ENCODE measurements at places on chromosomes 12 and 14.

- no peak for DNase-seq
These were observed 162.1 kb downstream of the FUT8 start for GRCh38 chr14:65574611-65575010.

DNA sequence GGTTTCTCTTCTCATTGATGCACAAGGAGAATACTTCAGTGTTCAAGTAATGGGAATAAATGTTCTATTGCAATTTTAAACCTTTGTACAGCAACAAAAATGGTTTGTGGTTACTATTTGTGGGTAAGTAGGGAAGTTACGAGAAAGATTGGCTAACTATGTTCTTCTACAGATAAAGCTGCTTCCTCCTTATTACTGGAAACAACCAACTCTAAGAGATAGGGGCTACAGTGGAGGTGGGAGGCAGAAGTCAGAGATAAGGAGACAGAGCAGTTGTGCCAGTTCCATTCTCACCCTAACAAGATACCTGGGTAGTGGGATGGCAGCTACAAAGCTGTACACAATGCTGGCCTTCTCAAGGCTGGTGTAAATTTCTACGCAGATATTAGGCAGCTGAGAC, 16.2 kb downstream of the NOXRED1 start:
- DNase-seq = no peak

DNA sequence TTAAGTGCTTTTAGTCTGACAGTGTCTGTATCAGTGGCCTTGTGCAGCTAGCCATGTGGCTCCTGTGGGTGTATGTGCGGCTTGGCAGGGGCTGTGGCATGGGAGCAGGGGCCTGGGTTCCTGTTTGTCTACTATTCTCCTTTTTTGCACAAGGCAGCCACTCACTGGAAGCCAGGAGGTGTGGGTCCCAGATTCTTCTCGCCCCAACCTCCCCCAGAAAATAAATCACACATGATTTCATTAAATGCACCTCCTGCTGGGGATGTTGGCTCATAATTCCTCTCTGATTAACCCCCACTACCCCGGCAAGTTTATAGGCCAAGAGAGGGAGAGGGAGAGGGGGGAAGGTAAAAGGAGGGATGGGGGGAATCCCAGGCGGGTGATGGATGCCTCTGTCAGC, 17.6 kb downstream of the CALCOCO1 start:
- no peak for DNase-seq

DNA sequence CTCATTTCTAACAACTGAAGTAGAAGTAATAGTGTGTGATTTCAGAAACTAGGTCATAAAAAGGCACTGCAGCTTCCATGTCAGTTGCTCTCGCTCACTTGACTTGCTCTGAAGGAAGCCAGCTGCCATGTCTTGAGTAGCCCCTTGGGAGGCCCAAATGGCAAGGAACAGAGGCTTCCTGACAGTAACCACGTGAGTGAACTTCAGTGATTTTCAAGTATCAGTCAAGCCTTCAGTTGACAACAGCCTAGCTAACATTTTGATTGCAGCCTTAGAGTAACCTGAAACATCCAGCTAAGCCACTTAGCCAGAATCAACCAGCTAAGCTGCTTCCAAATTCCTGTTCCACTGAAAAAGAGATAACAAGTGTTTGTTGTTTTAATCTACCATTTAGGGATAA, 26.7 kb downstream of the TOGARAM1 start:
- DNase-seq = no peak

DNA sequence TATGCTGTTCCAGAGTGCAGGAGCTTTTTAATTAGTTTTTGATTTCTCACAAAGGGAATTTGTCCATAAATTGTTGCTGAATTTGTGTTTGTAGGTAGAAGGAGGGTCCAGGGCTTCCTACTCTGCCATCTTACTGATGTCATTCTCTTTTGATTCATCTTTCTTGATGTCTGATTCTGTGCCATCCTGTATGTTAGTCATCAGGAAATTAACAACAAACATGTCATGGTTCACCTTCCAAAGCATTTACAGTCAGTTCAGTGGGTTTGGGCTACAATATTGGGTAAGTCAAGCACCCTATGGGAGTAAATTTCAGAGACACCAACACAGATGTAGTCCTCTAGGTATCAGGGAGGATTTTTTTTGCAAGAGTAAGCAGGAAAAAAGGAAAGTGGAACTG, 135.2 kb upstream of the SLC38A2 start:
- no peak for DNase-seq

GRCh38 chr12:30021051-30021833, 237.5 kb upstream of the TMTC1 start:
- DNase-seq = no peak

GRCh38 chr14:105148604-105149145, 19.9 kb downstream of the JAG2 start:
- DNase-seq = no peak

DNA sequence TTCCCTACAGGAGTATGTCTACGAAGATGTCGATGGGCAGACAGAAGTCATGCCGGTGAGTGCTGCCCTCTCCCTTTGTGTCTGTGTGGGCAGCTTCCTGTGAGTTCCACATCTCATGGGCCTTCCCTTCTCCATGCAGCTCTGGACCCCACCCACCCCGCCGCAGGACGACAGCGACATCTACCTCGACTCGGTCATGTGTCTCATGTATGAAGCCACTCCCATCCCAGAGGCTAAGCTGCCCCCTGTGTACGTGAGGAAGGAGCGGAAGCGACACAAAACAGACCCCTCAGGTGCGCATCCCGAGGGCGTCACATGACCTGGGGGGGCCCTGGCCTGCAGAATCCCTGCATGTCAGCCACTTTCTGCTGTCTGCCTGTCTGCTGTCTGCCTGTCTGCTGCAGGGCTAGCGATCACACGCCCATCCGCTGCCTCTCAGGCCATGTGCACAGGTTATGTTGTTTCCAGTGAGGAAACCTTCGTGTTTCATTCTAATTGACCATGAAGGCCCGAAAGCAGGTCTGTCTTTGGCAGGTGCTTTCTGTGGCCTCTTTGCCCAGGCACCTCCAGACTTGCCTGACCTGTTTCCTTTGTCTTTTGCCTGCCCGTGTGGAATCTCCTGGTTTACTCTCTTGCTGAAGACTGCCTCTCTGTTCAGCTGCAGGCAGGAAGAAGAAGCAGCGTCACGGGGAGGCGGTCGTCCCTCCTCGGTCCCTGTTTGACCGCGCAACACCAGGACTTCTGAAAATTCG, 95.1 kb downstream of the EP400 start:
- DNase-seq = no peak

GRCh38 chr14:72929316-72930080, 3.2 kb downstream of the DCAF4 start:
- DNase-seq = no peak

DNA sequence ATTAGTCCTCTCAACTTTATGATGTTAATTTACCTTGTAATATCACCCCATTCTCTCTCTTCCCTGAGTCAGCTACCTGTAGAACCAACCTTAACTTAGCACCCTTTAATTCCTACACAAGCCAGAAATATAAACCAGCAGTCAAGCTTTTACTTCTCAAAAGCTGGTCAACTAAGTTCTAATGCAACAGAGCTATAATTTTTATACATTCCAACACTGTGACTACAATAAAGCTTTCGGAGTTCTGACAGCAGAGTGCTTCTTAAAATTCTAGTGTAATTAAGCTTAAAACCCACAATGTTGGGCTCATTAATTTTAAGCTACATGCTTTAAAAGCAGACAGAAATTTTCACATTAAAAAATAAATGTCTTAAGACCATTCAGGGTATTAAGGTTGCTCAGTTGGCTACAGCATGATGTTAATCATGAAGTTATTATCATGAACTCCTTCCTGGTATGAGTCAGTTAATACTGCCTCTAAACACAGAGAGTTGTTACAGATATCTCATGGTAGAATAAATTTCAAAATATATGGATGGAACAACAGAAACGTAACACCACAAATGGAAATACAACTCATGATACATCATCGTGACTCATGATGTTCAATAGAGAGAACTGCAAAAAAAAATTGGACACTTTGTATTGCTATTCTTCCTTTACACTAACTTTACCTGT, 126.7 kb downstream of the EPS8 start:
- no peak for DNase-seq

- DNase-seq = no peak
These were observed 38.8 kb downstream of the BEST3 start for GRCh38 chr12:69660164-69660863.

- DNase-seq = no peak
These were observed 12.6 kb downstream of the GPRC5A start for GRCh38 chr12:12903642-12904609.

DNA sequence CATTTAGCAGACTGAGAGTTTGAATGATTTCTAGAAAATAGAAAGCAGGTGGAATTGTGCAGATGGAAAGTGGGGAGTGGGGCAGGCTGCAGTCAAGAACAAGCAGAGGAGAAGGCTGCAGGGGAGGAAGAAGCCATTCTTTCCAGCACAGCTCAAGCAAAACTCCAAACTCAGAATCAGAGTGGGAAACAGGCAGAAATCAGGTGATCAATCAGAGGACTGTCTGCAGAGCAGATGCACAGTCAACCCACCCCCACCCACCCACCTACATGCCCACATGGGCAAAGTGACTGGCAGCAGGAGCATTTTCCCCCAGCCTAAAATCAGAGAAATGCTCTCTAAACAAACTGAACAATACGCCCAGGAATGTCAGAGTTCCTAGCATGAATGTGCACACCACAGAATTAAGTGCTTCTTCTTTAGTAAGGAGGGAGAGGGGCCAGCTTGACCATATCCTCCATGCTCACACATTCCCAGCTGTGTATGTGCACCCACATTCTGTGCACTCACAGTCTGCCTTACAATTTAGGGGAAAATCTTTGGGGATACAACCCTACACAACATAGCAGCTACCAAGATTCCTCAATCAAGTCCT, 194.1 kb upstream of the PLEKHA5 start:
- no peak for DNase-seq

GRCh38 chr14:35556548-35556947, 22.6 kb downstream of the INSM2 start:
- no peak for DNase-seq

DNA sequence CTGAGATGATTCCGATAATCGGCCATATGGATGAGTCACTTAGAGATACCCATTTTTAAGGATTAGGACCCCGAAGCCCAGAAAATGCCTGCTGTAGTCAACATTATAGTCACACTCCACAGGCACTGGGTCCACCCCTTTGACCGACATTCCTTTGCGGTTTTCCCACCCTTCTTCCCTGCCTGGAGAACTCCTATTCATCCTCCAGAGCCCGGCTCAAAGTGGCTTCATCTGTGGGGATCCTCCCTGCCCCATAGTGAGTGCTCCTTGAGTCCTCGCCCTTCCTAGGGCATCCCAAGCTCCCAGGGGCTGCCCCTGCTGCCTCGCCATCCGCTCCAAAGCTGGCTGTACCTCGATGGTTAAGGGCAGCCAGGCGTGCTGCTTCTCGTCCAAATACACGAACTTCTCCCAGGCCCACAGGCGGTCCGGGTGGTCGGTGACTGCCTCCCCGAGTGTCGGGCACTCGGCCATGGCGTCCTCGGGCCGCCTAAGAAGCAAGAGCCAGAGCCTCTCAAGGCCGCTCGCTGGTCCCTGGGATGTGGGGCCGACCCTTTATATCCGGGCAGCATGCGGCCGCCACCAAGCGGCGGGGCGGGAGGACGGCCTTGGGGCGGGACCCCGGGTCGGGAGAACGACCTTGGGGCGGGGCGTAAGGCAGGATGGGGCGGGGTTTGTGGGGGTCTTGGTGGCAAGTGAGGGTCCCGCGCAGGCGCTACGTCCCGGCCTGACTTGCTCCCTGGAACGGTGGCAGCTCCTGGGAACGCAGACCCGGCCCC, at the start of gene TCL1A:
Gene TCL1A (minus strand): TSS at position 530 of the 776 bp plus-strand sequence. CDS start 59 bp downstream, at position 471.
- DNase-seq = peak; percentile 82

- DNase-seq = no peak
These were observed 49.9 kb downstream of the SYNE3 start for GRCh38 chr14:95466506-95466905.

DNA sequence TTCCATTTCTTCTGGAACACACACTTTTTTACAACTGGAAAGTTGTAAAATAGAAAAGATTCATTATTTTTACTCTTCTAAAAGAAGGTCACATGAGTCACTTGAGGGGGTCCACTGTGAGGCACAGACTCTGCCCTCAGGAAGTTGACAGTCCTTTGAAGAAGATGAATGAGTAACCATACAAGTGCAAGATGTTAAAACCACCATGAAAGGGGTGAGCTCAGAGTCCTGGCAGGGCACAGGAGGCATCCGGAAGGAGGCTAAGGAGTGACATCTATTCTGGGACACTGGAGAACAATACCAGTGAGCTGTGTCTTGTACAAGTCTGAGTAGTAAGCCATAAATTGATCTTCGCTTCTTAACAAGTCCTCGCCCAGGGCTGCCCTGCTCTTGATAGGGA, 126.0 kb upstream of the FRMD6 start:
- DNase-seq = no peak

- DNase-seq = no peak
These were observed 94.5 kb upstream of the MON2 start for GRCh38 chr12:62372134-62372533.

GRCh38 chr12:113482334-113482733, 10.7 kb upstream of the LHX5 start:
- no peak for DNase-seq

- no peak for DNase-seq
These were observed 83.0 kb upstream of the CCDC196 start for GRCh38 chr14:66403183-66403582.

DNA sequence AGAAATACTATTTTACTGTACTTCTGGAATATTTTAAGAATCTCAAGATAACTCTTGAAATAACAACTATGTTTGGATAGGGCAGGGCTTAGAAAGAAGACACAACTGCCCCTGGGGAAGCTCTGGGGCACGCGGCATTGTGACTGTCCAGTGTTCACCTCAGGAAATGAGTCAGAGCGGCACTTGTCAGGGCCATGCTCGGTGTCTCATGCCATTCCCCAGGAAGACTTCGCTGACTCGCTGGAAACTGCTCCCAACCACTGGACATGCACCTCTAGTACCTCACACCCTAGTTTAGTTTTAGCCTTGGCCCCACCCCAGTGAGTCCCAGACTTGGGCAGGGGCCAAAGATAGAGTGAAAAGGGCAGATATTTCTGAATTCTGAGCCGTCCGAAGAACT, 192.0 kb downstream of the TTC7B start:
- DNase-seq = no peak

- no peak for DNase-seq
These were observed 100.7 kb upstream of the FKBP4 start for GRCh38 chr12:2693980-2694610.

- DNase-seq = no peak
These were observed 235.7 kb upstream of the PWP1 start for GRCh38 chr12:107449891-107450290.

- no peak for DNase-seq
These were observed 307.6 kb upstream of the FBXO33 start for GRCh38 chr14:39739796-39740195.

DNA sequence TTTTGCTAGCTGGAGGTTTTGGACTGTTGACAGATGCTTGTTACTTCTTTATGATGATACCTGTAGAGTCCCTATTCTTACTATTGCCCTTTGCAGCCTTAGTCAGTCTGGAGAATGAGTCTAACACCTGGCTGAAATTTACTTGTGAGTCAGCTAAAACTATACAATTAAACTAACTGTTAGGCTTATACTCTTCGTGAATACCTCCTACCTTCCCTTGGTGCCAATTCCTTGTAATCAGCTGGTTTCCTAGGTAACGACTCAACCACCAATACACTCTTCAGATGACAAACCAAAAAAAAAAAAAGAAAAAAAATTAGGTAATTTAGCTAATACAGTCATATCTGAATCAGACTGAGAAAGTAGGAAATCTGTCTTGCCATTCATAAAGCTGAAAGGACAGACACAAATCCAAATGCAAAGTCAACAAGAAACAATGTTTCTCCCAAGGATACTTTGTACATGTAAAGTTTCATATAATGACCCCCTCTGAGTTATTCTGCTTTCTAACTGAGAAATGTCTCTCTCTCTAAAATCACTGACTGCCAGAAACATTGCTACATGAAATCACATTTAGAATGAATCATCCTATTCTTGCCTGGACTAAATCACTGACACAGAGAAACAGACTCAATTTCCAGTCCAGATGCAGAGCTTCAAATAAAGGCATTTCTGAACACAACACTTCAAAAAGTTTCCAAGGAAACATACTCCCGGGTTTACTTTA, 56.5 kb upstream of the CDKL1 start:
- no peak for DNase-seq

Data from stimulated activated naive B cell treated with anti-CD40 and anti-IgM and Interleukin-4, amounts not matched to agents 10 μg/mL and 1 μg/mL and 100 μg/mL, for 72 hours (primary cell).